ENCODE measurements at places on chromosomes 5 and 9.

GRCh38 chr5:175711472-175712312, 53.8 kb downstream of the HRH2 start:
- DNase-seq: no peak

DNA sequence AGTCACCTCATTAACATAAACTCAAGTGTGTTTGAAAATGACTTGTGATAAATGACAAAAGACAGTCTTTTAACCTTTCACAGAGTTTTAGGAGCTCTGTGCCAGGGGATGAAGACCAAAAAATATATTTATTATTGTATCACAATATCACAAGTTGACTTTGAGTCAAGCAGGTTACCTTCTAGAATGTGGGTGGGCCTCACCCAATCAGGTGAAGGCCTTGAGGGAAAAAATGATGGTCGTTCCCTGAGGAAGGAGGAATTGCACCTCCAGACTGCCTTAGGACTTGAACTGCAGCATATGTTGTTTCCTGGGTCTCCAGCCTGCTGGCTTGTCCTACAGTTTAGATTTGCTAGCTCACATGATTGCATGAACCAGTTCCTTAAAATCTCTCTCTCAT, 41.6 kb upstream of the PANK3 start:
- DNase-seq: no peak

GRCh38 chr5:11672385-11673085, 231.7 kb downstream of the CTNND2 start:
- no peak for DNase-seq

GRCh38 chr9:126705767-126706697, 92.3 kb downstream of the LMX1B start:
- no peak for DNase-seq

DNA sequence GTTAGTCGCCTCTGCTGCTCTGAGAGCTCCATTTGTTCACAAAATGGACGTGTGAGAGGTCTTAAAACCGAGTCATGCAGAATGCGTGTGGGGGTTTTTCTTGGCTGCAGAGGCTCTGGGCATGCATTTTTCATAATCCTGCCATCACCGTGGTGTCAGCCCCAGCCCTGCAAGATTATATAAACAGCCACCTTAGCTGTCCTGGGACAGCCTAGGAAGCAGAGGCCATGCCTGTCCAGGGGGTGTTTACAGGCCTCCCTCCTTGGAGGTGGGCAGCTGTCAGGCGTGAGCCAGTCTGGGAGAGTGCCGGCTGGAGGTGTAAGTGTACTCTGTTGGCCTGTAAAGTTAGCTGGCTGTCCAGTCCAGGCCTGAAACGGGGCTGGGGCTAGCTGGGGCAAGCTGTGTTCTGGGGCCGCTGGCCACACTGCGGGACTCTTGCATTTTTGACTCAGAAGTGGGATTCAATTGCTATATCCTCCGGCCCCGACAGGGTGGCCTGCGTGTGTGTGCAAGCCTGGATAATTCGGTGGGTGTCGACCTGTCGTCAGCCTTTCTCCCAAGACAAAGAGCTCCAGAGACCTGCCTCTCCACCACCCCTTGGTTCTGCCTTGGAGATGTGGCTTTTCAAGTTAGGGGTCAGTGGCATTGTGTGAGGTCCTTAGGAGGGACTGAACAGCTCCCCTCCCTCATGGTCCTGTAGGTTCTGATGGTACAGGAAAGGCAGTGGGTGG, 2.4 kb downstream of the WNK2 start:
- no peak for DNase-seq

DNA sequence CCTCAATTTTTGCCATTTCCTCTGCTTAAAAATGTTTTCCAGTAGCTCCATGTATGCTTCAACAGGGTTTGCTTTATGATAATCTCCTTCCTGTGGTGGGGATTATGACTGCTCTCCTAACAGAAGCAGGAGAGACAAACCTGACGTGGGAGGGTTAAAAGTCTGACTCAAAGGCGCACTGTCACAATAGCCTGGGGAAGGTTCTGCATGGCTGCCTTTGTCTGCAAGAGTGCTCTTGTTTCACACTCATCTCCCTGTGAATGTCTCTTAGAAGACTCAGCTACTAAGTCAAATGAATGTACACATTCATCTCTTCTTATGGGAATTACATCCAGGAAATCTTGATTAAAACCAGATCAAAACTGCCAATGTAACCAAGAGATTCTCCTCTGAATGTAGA, 90.9 kb upstream of the MTAP start:
- peak; percentile 92 for DNase-seq

- DNase-seq: no peak
Observed at GRCh38 chr5:141787376-141787775, 90.8 kb downstream of the PCDH1 start.

DNA sequence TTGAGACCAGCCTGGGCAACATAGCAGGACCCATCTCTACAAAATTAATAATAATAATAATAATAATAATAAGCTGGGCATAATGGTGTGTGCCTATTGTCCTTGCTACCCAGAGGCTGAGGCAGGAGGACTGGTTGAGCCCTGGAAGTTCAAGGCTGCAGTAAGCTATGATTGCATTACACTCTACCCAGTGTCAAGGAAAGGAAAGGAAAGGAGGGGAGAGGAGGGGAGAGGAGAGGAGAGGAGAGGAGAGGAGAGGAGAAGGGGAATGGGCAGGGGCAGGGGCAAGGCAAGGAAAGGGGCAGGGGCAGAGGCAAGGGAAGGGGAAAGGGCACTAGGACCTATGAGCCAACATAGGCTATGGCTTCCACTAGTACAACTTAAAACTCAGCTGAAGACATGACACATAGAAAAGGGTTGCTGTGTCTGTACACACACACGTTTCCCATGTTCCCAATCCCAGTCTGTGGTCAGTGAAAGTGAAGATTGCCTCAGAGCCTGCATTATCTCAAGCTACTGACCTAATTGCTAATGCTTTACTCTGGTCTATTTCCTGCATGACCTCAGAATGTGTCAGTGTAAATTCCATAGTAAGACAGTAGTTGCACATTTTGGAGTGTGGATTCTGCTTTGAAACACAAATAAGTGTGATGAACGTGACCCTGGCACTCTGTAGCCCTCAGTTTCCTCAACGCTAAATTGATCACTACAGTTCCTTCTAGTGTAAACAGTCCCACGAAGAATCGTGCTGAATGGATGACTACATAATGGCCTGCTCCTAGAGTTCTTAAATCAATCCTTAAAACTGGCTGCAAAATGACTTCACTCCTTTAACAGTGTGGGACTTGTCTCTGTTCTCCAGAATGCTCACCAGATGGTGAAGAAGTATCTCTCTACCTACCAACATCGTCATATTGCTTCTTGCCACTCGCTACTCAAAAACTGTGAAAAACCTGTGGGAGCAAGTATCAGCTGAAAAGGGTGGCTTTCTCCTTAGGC, 497.0 kb downstream of the RAB3C start:
- DNase-seq: peak; percentile 83

DNA sequence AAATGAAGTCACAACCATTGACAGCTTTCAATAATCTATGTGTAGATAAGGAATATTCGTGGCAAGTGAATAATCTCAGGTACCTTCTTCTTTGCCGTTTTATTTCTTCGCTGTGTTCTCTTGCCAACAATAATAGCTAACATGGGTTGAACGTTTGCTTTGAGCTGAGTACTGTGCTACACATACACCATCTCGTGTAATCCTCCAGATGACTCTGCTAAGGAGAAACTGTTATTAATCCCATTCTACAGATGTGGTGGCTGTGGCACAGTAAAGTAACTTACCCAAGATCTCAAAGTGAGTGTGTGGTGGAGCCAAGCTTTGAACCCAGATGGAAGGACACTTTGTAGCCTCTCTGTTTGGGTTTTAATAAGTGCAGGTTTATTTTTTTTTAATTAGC, 179.7 kb downstream of the C9orf152 start:
- DNase-seq: no peak

- DNase-seq: no peak
Observed at GRCh38 chr5:7169240-7169878, 226.6 kb upstream of the ADCY2 start.

- no peak for DNase-seq
Observed at GRCh38 chr5:84599964-84600363, 215.3 kb upstream of the EDIL3 start.

- no peak for DNase-seq
Observed at GRCh38 chr5:116473706-116474105, 100.9 kb downstream of the SEMA6A start.

DNA sequence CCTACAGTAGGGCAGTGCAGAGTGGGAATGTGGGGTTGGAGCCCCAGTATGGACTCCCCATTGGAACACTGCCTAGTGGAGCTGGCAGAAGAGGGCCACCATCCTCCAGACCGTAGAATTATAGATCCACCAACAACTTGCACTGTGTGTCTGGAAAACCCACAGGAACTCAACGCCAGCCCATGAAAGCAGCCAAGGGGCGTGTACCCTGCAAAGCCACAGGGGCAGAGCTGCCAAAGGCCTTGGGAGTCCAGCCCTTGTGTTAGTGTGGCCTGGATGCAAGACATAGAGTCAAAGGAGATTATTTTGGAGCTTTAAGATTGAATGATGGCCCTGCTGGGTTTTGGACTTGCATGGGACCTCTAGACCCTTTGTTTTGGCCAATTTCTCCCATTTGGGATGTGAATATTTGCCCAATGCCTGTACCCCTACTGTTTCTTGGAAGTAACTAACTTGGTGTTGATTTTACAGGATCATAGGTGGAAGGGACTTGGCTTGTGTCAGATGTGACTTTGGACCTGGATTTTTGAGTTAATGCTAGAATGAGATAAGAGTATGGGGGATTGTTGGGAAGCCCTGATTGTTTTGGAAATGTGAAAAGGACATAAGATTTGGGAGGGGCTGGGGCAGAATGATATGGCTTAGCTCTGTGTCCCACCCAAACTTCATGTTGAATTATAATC, 266.8 kb downstream of the SEMA5A start:
- DNase-seq: no peak

DNA sequence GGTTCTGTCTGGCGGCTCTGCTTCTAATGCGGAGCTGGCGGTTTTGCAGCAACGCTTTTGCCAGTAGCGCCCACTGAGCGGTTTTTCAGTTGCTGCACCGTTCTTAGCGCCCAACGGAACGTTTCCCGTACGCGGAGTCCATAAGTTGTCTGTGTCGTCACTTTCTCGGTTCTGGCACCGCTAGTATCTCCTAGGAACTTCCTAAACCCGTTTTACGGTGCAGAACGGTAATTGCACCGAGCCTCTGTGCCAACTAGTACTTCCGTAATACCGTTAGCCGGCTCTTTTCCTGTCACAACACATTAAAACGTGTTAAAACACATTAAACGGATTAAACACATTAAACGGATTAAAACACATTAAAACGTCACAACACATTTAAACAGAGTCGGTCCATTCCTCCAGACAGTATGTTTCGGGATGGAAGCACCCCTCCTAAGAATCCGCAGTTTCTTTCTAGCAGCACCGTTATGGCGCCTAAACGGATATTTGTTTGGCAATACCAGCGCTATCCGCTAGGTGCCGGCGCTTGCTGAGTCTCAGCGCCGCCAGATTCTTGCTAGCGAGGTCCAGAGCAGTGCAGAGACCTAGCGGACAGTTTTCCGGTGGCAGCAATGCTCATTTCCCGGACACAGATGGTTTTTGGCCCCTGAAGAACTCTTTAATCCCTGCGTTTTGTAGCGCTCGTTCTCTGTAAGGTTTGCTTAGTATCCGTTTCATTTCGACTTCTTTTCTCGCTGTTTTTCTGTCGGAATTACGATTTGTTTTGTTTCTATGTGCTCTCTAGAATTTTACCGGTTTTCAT, 45.4 kb downstream of the ANXA2R start:
- peak; percentile 88 for DNase-seq

DNA sequence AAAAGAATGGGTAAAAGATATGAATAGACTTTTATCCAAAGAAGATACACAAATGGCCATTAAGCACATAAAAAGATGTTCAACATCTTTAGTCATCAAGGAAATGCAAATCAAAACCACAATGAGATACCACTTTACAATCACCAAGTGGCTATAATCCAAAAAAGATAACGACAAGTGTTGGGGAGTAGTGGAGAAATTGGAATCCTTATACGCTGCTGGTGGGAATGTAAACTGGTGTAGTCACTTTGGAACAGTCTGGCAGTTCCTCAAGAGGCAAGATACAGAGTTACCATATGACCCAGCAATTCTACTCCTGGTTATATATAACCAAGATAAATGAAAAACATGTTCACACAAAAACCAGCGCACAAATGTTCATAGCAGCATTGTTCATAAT, 234.9 kb downstream of the SPATA31D1 start:
- no peak for DNase-seq

DNA sequence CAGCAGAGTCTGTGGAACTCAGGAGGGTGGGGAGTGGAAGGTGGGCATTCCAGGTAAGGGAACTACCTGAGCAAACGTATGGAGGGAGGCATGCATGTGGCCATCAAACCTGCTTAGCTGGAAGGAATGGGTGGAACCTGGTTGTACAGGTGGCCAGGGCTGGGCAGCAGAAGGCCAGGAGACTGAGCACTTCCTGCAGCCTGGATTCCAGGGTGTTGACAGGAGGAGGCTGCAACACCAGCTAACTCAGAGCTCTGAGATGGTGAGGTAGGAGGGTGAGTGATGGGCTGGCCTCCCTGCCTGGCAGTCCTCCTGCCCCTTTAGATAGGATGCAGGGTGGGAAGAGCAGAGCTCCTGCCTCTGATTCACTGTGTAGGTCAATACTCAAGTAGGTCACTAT, 92.5 kb upstream of the CPEB4 start:
- no peak for DNase-seq

GRCh38 chr9:13993632-13994185, 320.2 kb downstream of the NFIB start:
- DNase-seq: no peak

DNA sequence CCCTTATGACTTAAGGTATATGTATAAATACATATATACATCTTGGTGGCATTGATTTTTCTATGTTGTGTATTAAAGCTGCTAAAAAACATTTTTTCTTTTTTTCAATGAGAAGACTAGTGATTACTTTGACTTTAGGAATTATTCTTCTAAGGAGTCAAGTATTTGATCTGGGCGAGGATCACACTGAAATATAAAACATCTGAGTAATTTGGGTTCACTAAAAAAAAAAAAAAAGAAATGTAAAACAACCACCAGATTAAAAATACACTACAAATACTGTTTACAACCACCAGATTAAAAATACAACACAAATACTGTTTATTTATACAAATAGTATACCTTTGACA, 9.0 kb downstream of the UBAP1 start:
- no peak for DNase-seq

Measured in kidney glomerular epithelial cell (primary cell).